Inflammatory macrophage (primary cell): ENCODE measurements at places on chromosomes 4 and X.

DNA sequence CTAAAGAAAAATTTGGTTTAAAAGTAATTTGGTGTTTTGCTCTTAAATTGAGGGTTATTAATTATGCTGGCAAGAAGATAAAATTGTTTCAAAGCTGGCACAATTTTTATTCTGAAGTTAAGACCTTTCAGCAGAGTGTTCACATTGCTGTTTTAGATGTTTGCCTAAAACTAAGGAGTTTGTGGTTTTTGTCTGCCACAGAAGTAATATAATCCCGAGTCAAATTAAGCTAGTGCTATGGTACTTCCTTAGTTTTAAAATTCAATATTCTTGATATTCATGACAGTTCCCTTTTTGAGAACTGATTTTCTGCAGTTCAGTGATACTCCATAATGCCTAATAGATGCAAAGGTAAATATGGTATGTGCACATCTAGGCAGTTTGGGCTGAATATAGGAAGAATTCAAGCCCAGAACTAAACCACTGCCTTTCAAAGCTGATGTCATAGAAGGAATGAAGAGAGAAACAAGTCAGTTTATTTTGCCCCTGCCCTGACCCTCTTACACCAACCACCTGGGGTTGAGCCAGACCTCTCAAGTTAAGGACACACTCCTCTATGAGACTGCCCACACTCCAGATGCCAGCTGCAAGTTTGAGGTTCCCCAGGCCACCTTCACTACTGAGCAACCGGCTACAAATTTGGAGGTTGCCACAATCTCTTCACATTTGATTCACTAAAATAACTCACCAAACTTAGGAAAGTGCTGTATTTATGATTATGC lies 32.1 kb upstream of the VEGFC start:
- DNase-seq = no peak

GRCh38 chr4:1307951-1308735 lies 18.5 kb downstream of the MAEA start:
- DNase-seq = no peak

DNA sequence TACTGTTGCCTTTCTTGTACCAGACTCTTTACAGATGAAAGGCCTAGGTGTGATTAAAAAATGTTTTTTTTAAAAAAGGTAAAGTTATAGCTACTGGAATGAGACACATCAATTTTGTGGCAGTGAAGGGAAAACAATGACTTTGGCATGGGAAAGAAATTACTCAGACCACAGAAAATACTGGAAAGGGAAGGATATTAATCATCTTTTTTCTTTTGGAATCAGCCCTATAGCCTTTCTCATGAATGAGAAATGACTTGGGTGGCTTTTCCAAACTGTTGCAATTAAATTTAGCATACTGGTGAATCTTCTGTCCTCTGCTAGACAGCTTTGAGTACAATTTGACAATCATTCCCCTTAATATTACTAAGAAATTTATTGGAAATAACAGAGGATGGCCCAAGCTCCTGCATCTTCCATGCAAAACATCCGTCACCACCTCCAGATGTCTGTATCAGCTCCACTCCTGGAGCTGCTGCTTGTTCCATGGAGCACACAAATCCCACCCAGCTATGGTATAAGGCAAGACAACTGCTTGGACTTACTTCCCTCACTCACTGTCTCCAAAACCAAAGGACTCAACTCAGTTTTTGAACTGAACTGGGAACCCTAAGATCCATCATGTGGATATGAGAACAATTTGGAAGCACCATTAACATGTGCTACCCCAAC lies 97.6 kb upstream of the ARSJ start:
- DNase-seq = no peak

- DNase-seq = no peak
These were observed 34.8 kb upstream of the CXCL6 start for GRCh38 chr4:73801692-73802091.

GRCh38 chrX:102651242-102652011 lies at the start of gene GPRASP1:
Gene GPRASP1, plus strand, starts transcription at chrX:102651483. Its CDS starts 2,431 bp downstream, at chrX:102653914.
- peak; percentile 0 for DNase-seq

DNA sequence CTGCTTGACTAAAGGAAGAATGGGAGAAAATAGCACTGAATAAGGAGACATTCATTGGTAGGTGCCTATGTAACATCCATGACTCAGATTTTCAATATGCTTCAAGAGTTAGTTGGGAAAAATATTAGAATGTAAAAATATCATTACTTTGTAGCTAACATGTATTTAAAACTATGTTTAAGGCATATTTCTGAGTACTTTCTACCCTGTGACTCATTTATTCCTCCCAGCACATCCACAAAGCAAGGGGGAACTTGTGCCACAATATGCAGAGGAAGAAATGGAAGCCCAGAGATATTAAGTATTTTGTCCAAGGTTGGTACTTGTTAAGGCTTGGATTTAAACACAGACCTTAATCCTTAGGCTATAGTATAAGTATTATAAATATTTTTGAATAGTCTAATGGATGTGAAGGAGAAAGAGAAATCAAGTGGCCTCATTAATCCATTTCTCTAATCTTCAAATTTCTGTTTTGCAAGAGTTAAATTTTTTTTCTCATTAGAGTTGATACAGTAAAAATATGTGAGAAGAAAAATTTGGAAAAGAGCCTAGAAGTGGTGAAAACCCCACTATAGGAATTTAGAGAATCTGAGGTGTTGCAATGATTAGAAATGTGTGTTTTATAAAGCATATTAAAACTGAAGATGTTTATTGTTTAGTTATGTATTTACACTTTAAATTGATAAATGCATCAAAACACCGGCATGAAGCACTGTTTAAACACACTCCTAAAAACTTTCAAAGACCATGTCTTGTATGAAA lies 149.3 kb upstream of the GYPA start:
- DNase-seq = no peak

DNA sequence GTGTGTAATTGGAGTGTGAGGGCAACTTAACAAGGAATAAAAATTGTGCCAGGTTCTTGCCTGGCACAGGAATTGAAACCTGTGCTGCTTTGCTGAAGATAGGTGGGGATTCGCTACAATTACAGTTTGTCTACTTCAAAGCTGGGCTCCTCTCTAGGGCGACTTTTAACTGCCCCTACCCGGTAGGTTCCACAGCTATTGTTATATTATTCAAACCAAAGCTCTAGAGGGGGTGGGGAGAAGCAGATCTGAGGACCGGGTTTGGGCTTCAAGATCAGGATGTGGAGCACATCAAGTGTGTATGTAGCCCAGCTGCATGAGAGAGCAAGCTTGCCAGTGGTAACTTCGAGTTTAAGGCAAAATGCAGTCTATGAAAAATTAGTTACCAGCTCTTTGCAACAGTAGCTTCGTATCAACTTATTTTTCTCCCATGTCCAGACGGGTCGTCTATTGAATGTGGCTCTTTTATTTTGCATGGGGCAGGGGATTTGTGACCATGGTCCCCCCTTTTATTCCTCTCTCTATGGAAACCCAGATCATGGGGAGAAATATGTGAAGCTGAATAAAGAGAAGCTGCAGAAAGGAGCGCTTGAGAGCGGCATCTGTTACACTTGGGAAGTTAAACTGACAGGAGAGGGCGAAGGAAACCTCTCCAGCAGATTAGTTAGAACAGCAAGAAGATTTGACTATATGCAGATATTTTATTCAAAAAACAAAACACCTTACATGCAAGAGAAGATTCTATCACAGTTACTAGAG lies 3.2 kb upstream of the POU3F4 start:
- DNase-seq = no peak

DNA sequence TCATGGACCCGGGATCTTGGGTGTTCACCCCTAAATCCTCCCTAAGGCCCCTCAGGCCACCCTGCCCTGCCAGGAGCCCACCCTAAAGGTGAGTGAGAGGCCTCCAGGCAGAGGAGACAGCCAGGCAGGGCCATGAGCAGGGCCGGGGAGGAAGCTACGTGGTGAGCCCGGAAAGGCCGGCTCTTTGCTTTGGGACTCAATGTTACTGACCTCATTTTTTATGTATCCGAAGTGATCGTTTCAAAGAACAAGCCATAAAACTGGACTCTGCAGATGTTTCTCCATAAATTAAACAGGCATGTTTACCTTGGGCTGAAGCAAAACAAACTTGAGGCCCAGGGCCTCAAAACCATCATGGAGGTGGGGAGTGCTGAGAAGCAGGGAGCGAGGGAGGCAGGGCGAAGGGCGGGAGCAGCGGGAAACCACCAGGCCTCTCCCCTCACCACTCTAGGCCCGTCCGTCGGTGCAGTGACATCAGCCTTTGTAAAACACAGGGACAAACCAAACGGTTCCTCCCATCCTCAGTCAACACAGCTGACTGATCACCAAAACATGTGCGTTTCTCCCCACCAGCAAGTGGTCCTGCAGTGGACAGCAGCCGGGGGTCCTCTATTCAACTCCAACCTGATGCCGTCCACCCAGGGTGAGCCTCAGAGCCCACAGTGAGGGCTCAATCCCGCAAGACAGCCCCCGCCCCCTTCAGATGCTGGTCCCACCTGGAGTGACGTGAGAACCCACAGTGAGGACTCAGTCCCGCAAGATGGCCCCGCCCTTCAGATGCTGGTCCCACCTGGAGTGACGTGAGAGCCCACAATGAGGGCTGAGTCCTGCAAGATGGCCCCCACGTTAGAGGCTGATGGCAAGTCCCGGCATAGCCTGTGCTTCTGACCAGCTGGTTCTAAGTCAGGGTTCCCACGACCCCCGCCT lies 102.9 kb upstream of the LRPAP1 start:
- no peak for DNase-seq

DNA sequence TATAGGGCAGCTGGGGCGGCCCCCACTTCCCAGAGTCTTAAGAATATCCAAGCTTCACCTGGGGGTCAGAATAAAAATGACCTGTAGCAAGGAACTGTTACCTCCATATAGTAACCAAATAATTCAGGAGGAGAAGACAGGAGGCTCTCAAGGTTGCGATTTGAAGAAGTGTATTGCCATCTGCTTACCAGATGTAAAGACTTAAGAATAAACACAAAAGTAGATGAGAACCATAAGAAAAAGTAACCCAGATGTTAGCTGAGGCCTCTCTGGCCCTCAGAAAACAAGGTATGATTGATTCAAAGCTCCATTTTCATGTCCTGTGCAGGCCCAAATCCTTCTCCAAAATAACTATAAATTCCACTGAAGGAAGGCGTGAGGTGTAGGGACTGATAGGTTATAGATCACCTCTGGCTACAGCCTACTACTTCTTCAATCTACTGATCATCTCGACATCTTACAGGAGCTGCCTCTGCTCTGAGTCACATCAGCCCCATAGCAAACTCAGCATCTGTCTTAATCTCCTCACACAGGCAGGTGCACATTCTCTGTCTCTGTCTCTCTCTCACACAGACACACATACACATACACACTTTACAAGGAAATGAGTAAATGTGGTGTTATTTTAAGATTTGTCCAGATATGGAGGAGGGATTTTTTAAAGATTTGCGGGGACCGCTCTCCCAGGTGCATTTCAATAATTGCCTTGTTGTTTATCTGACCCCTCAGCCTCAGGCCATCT lies 193.9 kb upstream of the EDNRA start:
- DNase-seq = no peak

DNA sequence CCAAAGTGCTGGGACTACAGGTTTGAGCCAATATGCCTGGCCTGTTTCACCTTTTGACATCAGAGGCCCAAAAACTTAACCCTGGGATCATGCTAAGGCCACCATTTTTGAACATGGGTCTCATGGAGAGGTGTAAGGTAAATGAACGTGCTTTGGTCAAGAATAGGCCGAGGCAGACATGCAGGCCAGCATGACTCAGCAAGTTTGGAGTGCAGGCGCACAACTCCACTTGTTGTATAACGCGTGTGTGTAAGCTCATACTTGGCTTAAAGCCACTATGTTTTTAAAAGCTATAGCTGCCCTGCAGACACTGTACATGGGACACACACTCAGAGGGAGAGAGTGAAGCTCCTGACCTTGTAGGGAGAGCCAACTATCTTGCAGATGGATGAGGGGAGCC lies 43.8 kb upstream of the HPSE start:
- no peak for DNase-seq

GRCh38 chr4:120995266-120996010 lies 72.9 kb upstream of the PRDM5 start:
- no peak for DNase-seq

GRCh38 chrX:135984791-135985156 lies 461 bp upstream of the SLC9A6 start:
- DNase-seq = peak; percentile 11

- no peak for DNase-seq
These were observed 426.4 kb upstream of the RPS6KA3 start for GRCh38 chrX:20693078-20693477.

- DNase-seq = no peak
These were observed 28.9 kb upstream of the SMIM31 start for GRCh38 chr4:164725066-164725465.

GRCh38 chrX:49139713-49140112 lies 16.2 kb upstream of the GPKOW start:
- no peak for DNase-seq

GRCh38 chr4:25310066-25310802 lies 2.3 kb upstream of the ZCCHC4 start:
- DNase-seq = peak; percentile 22

- DNase-seq = no peak
These were observed 119.3 kb downstream of the CRLF2 start for GRCh38 chrX:1093121-1093520.

- DNase-seq = no peak
These were observed 337.8 kb downstream of the PDGFC start for GRCh38 chr4:156633847-156634246.

DNA sequence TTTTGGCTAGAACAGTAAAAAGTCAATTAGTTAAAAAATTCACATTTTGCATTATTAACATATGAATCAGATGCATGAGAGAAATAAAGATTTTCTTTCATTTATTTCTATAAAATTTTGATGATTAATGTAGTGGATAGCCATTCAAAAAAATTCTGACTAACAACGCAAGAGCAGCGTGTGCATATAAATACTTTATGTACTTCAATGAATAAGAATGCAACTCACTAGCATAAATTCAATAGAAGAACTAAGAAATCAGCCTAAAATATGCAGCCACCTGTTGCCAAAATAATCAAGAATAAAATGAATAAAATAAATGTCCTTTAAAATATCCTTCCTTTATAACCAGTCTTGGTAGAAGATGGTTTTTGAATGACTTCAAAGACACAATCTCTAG lies 471.9 kb downstream of the PDGFC start:
- DNase-seq = no peak

- no peak for DNase-seq
These were observed 185.5 kb upstream of the PITX2 start for GRCh38 chr4:110808351-110808878.

DNA sequence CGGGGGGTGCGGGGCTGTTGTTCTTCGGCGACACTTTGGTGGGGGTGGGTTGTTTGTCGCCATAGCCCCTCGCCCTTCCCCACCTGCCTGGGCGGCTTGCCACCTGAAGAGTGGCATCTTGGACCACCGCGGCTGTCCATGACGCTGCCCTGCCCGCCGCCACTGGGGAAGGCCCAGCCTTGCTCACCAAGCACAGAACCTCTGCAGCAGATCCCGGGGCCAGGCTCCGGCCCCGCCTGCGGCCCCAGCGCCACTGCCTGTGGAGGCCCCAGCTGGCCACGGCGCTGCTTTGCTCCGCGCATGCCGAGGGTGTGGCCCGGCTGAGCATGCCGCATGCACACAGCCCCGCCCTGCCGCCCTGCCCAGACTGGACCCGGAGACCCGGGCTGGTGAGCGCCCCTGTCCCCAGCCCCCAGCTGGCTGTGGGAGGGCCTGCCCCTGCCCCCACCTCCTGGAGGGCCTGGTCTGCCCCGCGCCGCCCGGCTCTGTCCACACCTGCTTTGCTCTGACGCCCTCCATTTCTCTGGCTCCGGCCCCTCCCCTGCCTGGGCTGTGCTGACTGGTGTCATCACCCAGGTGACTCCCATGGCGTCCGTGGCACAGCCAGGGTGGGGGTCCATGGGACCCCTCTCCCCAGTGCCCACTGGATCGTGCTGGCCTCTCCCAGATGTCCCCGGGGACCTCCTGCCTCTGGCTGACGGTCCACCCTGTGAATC lies 5.3 kb downstream of the NAT8L start:
- DNase-seq = no peak

- no peak for DNase-seq
These were observed 9.0 kb upstream of the DRP2 start for GRCh38 chrX:101210630-101211029.
